SK-N-MC (cell line): ENCODE measurements at places on chromosomes 6 and 20.
A peak's percentile ranks its signal among the peaks of the same experiment; 100 is the strongest.

DNA sequence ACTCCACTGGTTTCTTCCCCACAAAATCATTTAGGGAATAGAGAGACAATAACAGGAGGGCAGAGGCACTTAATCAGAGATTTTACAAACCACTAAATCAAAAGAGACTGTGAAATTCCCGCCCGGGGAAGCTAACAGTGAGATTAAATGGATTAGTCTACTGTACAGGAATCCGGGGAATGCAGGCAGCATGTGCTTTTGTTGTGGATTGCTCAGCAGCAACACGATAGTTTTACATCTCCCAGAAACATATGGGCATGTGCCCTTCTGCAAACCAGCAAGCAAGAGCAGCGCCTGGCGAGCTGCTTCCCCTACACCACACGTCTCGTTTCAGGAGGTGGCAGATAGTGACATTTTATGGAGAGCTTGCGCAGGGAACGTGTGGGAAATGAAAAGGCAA, 382.3 kb downstream of the CD83 start:
- DNase-seq: peak; percentile 79

DNA sequence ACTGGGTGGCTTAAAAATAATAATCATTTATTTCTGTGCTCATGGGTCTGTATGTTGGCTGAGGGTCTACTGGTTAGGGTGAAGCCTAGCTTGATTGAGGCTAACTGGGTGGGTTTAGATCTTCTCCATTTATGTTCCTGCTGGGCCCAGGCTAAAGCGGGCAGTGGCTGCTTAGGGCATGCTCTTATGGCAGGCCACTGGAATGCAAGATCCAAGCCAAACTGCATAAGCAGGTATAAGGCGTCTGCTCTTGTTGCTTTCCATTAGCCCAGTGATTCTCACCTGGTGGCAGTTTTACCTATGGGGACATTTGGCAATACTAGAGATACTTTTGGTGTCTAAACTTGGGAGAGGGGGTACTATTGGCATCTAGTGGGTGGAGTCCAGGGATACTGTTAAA, 44.5 kb downstream of the QKI start:
- no peak for DNase-seq

GRCh38 chr20:32924781-32925180, 66.1 kb downstream of the EFCAB8 start:
- DNase-seq: no peak

DNA sequence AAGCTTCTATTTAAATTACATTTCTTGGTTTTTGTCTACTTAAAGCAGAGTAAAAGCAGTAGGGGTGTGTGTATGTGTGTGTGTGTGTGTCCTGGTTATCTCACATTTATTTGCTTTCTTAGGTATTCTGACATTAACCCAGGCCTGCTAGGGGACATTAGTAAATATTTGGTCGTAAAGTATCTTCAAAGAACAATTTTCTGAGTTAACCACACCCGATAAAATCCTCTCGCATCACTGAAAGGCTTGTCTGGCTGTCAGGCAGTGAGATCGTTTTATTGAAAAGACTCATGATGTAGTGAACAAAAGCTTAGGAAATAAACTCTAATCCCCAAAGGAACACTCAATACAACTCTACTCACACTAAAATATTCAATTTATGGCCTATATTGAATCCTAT, 77.9 kb downstream of the ZNF217 start:
- no peak for DNase-seq

DNA sequence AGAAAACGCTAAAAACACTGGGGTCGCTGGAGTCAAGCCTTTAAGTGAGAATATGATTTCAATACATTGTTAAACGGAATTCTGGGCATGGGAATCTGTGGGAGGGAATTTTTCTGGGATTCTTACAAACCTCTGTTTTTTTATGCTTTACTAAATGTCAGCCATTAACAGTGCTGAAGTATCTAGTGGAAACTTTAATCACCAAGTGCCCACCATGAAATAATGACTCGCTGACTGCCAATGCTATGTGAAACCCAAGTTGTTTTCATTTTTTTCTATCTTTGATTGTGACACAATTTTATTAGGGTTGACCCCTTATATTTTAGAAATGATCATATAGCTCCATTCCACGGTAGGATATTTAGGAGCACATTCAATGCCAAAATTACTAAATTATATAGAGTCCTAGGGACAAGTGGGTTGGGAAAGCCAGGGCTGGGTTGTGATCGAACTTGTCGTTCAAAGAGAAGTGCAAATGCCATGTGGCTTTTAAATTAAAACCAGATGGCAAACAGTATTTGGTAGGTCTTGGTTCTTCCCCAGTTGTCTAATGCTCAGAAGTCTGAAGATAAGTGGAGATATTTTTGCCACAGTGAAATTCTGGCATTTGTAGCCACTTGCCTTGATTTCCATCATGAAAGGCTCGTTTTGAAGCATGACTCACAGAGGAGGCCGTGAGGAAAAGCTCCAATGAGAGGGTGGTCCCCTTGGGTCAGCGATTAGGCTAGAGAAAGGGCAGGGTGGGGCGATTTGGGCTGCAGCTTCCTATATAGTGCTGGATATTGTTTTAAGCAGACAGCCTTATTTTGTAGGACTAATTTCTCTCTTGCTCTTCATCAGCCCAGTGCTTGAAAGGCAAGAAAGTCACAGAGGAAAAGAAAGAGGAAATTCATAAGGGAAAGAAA, 254.4 kb upstream of the JAG1 start:
- DNase-seq: no peak

DNA sequence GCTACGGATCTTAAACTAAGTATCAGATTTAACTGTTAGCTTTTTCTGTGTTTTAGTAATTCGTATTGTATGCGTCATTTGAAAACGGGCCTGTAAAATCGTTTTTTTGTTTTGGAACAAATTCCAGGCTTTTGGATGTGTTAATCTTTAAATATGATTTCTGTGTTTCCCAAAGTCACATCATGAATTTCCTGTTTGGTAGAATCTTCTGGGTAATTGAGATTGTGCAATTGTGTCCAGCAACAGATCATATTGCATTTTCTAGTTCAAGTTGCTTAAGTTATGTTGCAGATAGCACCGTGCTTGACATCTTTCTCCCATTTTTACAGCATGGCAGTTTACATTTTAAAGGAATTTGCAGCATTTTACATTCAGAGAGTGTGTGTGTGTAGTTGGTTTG, 1.9 kb downstream of the MAPK14 start:
- DNase-seq: peak; percentile 73

- DNase-seq: no peak
These were observed 42.6 kb upstream of the PHACTR3 start for GRCh38 chr20:59561614-59562277.

- no peak for DNase-seq
These were observed 253.8 kb downstream of the NKAIN2 start for GRCh38 chr6:124057461-124057860.

- no peak for DNase-seq
These were observed 6.1 kb upstream of the BAK1 start for GRCh38 chr6:33586108-33586640.
